ENCODE measurements at places on chromosomes 2 and 18.

DNA sequence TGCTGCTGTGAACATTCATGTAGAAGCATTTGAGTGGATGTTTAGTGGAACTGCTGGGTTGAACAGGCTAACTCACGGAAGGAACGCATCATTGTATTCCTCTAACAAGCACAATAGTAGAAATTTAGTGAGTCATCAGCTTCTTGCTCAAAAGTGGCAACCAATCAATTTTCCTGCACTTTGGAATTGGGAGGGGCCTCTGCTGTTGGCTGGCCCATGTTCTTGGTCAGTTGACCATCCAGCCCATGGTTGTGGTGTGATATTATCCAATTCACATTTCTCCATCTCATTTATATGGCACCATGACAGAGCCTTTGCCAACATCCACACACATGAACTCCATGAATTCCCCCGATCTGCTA is 95.0 kb downstream of the TNFRSF11A start:
- peak; percentile 26 for DNase-seq

- no peak for DNase-seq
Measured at GRCh38 chr2:15147591-15147990, 413.5 kb downstream of the NBAS start.

DNA sequence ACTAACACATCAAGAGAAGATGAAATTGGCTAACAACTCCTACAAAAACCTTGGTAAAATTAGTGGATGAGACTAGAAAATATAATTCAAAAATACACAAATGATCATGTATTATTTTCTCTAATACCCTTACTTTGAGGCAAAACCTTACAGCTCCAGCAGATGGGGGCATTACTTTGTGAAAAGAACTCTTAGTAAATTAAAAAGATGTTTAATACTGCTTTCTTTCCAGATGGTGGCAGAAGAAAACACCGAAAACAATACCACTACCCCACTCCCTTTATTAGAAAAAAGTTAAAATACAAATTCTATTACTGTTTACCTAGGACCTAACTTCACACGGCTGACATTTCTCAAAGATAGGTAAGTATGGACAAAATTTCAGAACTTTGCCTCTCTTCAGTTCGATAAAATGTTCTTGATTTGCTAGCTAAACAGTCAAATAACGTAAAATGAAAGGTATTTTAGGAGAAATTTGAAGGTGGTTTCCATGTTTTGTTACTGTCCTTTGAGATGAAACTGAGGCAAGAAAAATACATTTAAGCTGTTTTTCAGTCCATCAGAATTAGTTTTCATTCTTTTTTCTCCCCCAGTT is 30.6 kb downstream of the ORC4 start:
- DNase-seq: peak; percentile 41

DNA sequence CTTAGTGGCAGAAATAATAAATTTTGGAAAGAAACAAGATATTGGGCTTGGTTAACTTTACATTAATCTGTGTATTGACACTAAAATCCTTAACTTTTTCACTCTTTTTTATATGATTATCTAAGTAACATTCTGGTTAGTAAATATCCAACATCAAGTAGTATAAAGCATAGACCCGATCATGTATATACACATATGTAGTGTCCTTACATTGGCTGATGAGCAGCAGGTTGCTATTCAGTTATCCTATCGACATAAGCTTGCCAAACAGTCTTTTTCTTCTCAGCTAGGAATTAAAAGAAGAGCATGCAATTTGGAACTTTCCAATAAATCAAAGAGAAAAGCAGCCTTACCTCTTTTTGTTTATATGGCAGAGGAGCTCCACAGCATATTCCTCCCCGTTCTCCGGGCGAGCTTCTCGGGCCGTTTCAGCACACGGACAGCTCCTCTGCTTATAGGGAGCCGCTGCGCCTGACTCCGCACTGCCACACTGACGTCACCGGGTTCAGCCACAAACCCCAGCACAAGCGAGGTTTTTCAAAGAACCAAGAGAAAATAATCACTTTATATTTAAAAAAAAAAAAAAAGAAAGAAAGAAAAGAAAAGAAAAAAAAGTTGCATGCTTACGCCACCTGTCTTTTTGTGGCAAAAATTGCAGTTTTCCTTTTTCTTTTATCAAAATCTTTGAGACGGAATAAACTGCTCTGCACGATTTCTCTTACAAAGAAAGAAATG is at the start of gene SCG2:
Gene SCG2, minus strand, starts transcription at position 430 of the 735 bp plus-strand sequence. CDS start 3,079 bp downstream, outside the sequence.
- peak; percentile 92 for DNase-seq

DNA sequence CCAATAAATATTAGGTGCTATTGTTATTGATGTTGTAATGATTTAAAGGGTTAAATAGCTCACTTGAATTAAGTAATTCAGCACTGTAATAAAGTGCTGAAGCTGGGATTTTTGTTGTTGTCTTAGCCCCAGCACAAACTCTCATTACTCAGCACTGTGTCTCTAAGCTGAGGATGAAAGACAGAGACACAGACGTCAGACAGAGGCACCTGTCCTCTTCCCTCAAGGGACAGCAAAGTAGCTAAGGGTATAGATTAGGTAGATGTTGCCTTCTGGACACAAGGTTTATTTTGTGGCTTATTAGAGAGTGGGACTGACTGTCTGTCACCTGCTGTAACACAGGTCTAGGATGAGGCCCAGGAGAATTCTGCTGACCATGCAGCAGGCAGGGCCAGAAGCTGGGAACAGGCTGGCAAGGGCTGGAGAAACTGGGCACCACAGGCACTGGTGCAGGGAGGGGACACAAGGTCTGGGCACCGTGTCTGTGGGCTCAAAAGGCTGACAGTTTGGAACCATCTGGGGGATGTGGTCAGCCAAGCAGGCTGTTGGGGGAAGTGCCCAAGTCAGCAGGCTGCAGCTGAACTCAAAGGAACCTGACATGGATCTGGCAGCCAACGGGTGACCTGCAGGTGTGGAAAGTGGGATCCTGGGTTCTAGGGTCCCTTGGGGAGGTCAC is 20.0 kb upstream of the PTPN4 start:
- no peak for DNase-seq

GRCh38 chr2:104856086-104856972 is 2.4 kb downstream of the POU3F3 start:
- no peak for DNase-seq

- no peak for DNase-seq
Measured at GRCh38 chr2:109563980-109564550, 49.7 kb downstream of the SEPTIN10 start.

DNA sequence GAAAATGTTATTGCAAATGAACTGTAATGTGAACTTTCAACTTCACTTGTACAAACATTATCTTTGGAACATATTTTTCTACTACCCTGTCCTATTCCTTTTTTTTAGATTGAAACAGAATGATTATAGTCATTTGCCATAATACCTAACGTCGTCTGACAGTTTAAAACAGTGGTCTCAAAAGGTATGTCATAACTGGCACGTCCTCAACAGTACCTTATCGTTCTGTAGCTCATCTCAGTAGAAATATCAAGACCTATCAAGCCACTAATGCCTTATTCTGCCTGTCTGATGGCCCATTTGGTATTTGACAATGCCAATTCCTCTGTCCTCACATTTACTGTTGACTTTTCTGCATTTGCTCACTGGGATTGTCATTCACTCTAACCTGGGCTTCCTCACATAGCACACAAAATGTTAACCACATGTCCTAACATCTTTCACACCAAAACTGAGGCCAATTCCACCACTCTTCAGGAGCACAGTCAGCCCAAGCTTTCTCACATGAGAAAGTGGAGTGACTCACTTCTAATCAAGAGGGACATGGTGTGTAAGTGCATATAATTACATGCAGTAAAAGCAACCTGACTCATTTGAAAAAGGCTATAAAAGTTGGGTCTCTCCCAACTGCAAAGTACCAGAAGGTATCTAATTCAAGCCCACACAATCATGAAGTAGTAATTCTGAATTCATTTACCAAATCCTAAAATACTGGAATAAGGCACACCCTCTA is 34.8 kb downstream of the DNER start:
- no peak for DNase-seq

DNA sequence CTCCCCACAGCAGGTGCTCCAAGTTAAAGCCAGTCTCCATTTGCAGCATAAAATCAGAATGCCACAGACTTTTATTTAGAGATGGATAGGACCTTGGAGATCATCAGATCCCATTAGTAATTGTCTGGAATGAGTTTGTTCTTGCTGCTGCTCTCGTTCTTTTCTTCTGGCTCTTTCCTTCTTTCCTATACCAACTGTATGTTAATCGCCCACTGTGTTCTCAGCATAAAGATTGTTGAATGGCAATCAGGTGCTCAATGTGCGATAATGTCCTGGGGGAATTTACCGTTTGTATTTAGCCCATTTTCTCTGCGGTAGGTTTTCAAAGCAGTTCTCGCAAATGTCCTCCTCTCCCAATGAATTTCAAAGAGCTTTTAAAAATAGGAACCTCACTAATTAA is 3.3 kb downstream of the GPR39 start:
- DNase-seq: no peak

DNA sequence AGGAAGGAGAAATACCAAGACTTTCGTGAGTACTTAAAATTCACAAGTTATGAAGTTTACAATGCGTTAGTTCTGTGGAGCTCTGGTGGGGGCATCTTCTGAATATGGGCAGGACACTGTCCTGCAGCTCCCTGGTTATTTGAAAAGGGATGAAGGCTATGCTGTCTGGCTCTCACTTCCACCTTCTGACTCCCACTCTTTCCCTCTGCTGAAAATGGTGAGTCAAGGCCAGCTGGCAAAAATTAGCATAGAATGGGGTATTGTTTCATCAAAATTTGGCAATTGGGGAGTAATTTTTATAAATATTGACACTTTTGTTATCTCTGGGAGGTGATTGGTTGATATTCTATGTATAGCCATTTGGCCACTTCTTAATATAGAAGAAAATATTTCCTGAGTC is 177.4 kb downstream of the PARD3B start:
- DNase-seq: no peak

- DNase-seq: peak; percentile 50
Measured at GRCh38 chr2:68715353-68716041, 19.1 kb upstream of the ARHGAP25 start.

DNA sequence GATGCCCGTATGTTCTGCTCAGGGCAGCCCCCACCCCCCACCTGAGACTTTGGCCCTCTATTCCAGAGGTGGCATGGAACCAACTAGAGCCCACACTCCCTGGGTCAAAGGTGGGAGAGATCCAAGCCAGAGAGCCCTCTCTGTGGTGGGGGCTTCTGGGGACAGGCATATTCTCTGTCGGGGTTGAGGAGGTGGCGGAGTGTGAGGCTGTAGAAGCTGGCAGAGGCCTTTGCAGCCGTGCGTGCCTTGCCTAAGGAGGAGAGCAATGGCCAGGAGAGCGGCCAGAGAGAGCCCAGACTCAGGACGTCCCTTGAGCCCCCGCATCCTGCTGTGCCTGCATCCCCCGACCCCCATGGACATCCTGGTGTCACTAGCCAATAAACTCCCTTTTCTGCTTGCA is 79.2 kb upstream of the HPCAL1 start:
- DNase-seq: no peak

DNA sequence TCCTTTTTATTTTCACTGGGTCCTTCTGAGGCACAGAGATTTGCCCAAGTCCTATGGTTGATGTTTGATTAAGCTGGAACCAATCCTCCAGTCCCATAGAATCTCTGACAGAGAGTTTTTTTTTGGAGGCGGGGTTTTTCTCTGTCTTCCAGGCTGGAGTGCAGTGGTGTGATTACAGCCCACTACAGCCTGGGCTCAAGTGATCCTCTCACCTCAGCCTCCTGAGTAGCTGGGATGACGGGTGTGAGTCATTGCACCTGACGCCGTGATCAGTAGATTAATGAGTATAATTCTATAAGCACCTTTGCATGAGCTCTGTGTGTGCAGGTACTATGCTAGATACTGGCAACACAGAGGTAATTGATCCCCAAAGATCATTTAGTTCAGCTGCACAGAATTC is 15.3 kb upstream of the TRPM8 start:
- no peak for DNase-seq

DNA sequence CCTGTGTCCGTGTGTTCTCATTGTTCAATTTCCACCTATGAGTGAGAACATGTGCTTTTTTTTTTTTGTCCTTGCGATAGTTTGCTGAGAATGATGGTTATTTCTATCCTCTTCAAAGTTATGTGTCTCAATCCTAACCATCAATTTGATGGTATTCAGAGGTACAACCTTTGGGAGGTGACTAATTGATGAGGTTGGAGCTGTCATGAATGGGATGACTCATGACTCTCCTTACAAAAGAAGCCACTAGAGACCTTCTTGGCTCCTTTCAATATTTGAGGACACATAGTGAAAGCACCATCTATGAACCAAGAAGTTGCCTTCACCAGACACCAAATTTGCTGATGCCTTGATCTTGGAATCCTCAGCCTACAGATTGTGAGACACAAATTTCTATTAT is 677.1 kb upstream of the DDX18 start:
- no peak for DNase-seq

GRCh38 chr2:24855726-24856125 is 62.5 kb downstream of the CENPO start:
- DNase-seq: peak; percentile 45

DNA sequence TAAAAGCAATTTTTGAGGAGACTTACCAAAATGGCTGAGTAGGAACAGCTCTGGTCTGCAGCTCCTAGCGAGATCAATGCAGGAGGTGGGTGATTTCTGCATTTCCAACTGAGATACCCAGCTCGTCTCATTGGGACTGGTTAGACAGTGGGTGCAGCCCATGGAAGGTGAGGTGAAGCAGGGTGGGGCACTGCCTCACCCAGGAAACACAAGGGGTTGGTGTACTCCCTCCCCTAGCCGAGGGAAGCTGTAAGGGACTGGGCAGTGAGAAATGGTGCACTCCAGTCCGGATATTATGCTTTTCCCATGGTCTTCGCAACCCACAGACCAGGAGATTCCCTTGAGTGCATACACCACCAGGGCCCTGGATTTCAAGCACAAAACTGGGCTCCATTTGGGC is 419.0 kb downstream of the NUP35 start:
- no peak for DNase-seq

DNA sequence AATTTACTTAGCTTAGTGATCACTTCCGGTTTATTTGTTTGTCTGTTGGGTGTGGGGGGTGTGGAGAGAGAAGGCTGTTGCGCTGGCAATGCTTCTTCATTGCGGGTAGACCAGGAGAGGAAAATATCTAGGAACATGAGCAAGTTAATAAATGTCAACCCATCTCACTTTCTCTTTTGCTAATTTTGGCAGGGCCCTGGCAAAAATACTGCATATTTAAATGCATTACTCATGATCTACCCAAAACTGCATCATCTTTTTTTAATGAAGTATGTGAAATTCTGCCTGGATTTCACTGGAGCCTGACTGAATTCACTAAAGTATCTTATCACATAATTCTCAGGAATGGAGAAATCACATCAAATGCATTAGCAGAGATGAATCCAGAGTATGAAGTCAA is 1131.0 kb upstream of the NXPH2 start:
- DNase-seq: no peak

GRCh38 chr2:182220335-182220734 is 206.5 kb downstream of the PDE1A start:
- no peak for DNase-seq

GRCh38 chr18:35581898-35582641 is 530 bp downstream of the GALNT1 start:
- no peak for DNase-seq

DNA sequence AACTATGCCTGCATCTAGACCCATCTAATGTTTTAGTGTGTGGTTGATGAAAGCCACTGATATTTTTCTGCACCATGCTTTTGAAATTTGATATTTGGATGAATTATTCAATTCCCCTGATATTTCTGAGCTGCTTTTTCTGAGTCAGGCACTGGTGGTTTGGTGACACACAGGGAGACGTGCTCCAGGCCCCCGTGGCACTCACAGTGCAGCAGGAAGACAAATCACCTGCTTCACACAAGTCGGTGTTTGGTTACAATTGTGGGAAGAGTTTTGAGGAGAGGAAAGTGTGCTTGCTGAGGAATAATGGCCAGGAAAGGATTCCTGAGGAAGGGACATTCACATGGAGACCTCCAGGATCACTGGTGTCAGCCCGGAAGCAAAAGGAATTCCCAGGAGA is 179.7 kb downstream of the ACKR3 start:
- peak; percentile 78 for DNase-seq
